ENCODE measurements at places on chromosomes 1 and 21. TPM values are rescaled to one million over a fixed set of nuclear protein-coding genes. Genes with fewer than 3 reads are reported as not detected.

DNA sequence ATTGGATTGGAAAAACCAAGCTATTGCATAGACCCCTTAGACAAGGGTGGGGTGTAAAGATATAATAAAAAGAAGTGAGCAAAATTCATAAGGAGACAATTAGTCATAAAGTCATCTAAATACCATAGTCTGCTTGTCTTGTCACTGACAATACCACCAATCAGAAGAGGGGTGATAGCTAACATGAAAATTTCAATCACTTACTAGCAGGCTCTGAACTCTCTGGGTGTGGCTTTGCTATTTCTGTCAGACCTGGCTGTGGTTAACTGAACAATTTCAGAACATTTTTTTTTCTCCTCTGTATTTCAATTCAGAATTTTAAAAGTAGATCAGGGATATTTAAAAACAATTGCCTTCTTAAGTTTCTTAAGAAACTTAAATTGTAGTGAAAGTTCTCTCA, 158.5 kb upstream of the PRMT6 start:
- DNase-seq: no peak

DNA sequence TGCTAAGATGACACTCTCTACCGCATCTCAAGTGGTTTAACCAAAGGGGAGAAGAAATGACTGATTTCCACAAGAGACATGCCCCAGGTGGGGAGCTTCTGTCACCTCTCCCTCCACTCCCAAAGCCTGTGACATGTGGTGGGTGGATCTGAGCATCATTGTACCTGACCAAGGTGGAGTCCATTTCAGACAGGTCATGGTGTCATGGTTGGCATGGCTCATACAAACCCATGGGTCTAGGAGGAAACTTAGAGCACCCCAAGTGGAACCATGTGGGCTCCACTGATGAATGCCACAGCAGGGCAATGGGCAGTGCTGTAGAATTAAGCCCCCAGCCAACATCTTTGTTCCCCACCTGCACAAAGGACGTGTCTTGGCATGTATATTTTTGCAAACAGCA, 131.5 kb upstream of the EDN2 start:
- DNase-seq: no peak

- DNase-seq: no peak
Measured at GRCh38 chr21:35072960-35073359, 23.9 kb upstream of the RUNX1 start.

- no peak for DNase-seq
Measured at GRCh38 chr1:151371370-151372057, 991 bp downstream of the SELENBP1 start.

GRCh38 chr1:184621260-184621659, 133.4 kb downstream of the EDEM3 start:
- no peak for DNase-seq

DNA sequence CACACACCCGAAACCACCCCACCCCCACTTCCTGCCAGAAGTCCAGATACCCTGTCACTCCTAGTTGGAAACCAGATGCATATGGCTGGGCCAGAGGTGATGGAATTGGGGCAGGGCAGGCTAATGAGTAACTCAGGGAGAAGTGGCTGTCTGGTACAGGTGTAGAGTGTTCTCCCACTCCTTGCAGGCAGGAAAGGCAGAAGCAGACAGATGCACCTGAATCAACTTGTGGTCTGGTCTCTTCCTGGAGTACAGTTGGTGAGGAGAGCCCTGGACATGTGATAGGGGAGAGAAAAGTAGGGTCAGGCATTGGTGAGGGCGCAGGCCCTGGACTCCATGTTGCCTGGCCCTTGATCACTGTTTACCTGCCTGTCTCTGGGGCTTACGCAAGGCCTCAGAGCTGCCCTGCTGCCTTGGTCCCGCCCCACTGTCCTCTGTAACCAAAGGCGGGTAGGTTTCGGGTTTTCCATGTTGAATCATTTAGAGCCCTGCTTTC, 2.5 kb downstream of the CGN start:
- no peak for DNase-seq

DNA sequence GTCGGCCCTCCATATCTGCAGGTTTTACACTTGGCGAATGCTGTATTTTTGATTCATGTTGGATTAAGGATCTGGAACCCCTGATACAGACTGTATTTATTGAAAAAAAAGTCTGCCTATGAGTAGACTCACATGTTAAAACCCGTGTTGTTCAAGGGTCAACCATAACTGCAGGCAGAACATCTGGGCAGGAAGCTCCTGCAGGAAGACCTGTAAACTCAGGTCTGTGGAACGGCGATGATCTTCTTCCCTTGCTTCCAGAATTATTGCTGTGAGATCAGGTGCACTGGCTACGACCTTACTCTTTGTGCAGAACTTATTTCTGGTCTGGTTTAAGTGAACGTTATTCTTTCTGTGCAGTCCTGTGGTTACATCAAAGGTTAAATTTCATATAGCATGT, 96.6 kb downstream of the DISC1 start:
- DNase-seq: no peak

DNA sequence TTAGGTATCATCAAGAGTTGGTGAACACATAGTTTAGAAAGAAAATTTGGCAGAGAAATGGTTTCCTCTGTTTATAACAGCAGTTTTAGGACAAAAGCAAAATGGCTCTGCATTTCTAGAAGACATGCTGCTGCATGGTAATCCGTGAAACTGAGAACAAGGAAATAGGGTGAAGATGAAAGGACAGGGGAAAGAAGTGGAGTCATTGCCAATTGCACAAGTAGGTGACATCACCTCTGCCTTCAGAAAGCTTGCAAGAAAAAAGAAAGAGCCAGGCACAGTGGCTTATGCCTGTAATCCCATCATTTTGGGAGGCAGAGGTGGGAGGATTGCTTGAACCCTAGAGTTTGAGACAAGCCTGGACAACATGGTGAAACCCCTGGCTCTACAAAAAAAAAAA, 217.6 kb downstream of the LMX1A start:
- no peak for DNase-seq

DNA sequence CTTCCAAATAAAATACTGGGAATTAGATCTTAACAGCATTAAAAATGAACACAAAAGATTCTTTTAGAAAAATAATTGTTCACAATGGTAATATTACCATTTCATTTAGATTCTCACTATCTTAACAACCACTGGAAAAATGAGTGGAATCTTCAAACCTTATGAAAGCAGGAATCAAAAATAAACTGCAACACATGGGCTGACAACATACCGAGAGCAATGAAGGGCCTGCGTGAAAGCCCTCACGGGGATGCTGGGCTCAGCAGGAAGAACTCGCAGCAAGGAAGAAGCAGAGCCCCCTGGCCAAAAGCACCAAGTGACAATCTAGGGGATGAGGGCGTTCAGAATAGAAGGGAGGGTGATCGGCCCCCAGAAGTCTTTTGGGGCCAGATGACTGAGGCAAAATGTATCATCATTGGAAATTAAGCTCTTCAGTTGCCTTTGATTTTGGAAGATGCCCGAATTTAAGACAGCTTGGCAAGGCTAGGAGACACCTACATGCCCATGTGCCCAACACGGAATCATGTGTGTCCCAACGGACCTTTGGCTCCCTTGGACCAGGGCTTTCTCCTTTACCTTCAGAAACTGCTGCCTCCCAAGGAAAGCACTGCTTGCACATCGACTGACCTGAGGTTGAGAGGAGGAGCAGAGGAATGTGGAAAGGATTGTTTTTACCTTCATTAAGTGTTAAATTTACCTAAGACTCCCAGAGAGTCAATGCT, 103.9 kb downstream of the TGFBR3 start:
- DNase-seq: no peak

- no peak for DNase-seq
Measured at GRCh38 chr1:45327644-45328515, 1.2 kb downstream of the HPDL start.

DNA sequence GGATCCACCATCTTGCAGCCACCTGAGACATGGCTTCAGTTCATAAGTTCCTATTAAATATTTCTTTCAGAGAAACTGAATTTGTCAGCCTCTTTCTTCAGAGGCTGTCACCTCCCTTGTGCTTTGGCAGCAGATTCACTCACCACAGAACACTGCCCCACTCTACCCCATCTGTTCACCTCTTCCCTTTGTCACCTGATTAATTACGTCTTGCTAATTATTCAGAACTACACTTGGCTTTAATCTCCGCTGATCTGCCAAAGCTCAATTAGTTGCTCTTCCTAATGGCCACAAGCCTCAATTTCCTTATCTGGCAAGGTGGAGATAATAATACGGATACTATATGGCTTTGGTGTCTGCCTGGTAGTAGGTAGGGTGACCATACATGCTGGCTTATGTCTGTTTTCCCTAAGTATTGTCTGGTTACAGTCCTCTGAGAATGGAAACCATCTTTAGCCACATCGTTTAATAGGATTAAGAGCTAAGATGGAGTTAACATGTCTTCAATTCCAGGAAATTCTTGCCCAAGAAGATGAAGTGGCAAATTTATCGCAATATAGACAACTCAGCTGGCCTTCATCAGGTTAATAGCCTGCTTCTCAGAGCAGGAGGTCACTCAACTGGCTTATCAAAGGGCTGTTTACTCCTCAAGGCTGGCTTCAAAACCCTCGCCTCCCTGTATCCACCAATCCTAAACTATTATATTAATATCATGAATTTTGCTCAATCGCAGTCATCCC, 58.2 kb upstream of the ADAR start:
- no peak for DNase-seq

DNA sequence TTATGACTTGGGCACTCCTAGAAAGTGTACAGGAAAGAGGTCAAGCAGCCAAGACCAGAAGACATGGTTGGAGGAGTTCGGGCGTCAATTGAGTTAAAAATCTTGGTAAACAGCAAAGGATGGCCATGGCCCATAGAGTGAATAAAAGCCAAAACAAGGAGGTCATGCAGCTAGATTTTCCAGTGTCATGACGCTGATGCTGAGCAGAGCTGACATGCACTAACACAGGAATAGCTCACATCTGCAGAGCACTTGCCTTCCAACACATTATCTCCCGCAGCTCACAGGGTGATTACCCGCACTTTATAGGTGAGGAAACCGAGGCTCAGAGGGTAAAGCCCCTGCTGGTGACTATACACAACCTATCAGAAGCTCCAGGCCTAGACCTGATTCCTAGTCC, 49.7 kb downstream of the TRABD2B start:
- DNase-seq: no peak

- DNase-seq: no peak
Measured at GRCh38 chr1:229716069-229716468, 90.0 kb downstream of the URB2 start.

GRCh38 chr1:3697104-3697503, 44.8 kb downstream of the TP73 start:
- no peak for DNase-seq

GRCh38 chr1:165883056-165883455, 55.6 kb downstream of the UCK2 start:
- no peak for DNase-seq

GRCh38 chr1:83807231-83807630, 191.7 kb downstream of the TTLL7 start:
- DNase-seq: no peak

- DNase-seq: peak; percentile 66
Measured at GRCh38 chr1:43073490-43074230, 98.4 kb downstream of the EBNA1BP2 start.

- no peak for DNase-seq
Measured at GRCh38 chr1:185646202-185646683, 87.9 kb upstream of the HMCN1 start.

GRCh38 chr1:30750731-30751291, 6.8 kb downstream of the LAPTM5 start:
- DNase-seq: no peak

DNA sequence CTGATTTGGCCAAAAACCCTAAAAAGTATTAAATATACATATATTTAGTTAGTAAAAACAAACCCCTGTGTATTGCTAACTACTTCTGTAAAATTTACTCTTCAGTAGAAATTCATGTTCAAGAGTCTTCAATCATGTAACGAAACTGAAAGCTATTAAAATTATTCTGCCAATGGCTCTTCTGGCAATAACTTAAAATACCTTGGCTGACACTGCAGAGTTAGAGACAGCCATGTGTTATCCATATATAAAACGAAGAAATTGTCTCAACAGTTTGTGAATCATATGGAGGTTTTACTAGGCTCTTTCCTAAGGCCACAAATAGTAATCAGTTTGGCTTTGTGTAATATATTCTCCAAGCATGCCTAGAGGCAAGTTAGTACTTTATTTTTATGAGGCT, 357.2 kb downstream of the COL11A1 start:
- DNase-seq: no peak

GRCh38 chr21:45403133-45403824, 1.7 kb upstream of the COL18A1 start:
- DNase-seq: no peak

DNA sequence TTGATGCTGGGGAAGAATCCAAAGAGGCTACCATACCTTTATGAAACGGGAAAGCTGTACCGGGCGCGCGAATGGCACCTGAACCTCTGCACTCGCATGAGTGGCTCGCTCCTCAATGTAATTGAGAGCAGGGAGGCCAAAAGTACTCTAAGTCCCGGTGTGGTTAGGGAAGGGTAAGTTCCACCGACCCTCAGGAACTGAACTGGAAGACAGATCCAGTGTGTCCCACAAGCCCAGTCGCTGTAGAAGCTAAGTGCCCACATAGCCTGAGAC, 1.0 kb downstream of the GATAD2B start:
- DNase-seq: no peak

- no peak for DNase-seq
Measured at GRCh38 chr1:218990019-218990418, 183.7 kb upstream of the LYPLAL1 start.

DNA sequence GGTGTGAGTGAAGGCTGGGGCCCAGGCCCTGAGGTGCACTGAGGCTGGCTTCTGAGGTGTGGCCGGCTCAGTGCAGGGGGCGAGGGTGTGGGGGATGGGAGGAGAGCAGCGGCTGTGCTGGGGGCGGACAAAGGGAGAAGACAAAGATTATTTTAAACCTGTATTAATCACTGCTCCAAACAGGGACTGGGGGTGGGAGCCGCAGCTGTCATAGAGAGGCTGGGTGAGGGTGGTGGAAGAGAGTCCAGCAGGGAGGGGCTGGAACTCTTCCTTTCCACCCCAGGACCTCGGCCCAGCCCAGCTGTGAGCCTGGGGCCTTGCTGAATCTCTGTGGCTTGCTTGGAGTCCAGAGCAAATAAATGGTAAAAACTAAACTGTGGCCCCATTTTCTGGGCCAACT, 106.9 kb downstream of the KCND3 start:
- DNase-seq: no peak

- DNase-seq: no peak
Measured at GRCh38 chr1:107525961-107526360, 385.1 kb downstream of the NTNG1 start.

GRCh38 chr1:71593523-71593922, 512.7 kb upstream of the ZRANB2 start:
- no peak for DNase-seq

GRCh38 chr21:25496825-25497482, 110.3 kb downstream of the MRPL39 start:
- no peak for DNase-seq

- DNase-seq: no peak
Measured at GRCh38 chr21:35149698-35150097, 100.6 kb upstream of the RUNX1 start.

Gene NLRP3
- 1.3 TPM for total RNA-seq

Gene AK5
- 8.9 TPM for total RNA-seq

Gene AADACL3
- total RNA-seq: not detected

Gene SEC16B
- not detected for total RNA-seq

Gene MNDA
- not detected for total RNA-seq

Gene GABPA
- 26.4 TPM for total RNA-seq

Gene PYCR2
- 114 TPM for total RNA-seq

Gene GBP7
- total RNA-seq: not detected

Gene SPATA45
- total RNA-seq: not detected

Gene SYCP1
- total RNA-seq: not detected

Gene OR2W3
- total RNA-seq: not detected

Gene NPR1
- not detected for total RNA-seq

Gene TAS1R1
- total RNA-seq: not detected

Gene KIF26B
- 0.25 TPM for total RNA-seq
